Osteocyte (in vitro differentiated cells): ENCODE measurements at places on chromosomes 12 and 14. TPM values are rescaled to one million over a fixed set of nuclear protein-coding genes. Genes with fewer than 3 reads are reported as not detected.

ADAM20 gene
- 0.86 and 1.2 TPM in 2 replicates for total RNA-seq

FGF23 gene
- total RNA-seq: not detected in 2 replicates

- H3K27ac ChIP-seq: no peak overlapping the region
- H3K4me3 ChIP-seq: no peak overlapping the region
- H3K27me3 ChIP-seq: no peaks in the 10 kb centered on the region
- peaks cover 44% of the 10 kb centered on the region for H3K4me1 ChIP-seq
- H3K36me3 ChIP-seq: peaks cover 14% of the 10 kb centered on the region
These were observed 10.8 kb downstream of the C14orf132 start for GRCh38 chr14:96049932-96050331.

KLRC3 gene
- 4.9 and 6.7 TPM in 2 replicates for total RNA-seq

DNA sequence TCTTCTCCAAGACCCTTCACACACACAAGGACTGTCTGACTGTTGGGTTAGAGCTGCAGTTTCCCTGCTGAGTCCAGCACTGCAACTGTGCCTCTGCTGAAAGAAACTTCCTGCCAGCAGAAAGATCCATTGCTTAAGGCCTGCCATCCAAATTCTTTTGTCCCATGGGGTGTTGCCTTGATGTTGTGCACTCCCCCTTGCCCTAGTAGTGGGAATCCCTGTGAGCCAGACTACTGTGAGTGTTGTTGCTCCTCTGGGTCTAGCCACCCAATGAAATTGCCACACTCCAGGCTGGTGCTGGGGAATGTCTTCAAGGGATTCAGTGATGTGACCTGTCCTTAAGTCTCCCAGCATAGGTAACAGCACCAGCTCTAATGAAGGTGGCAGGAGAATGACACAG, 166.6 kb upstream of the PDE3A start:
- no peak overlapping the region for H3K4me3 ChIP-seq
- H3K36me3 ChIP-seq: peaks cover 8% of the 10 kb centered on the region
- H3K4me1 ChIP-seq: peaks cover 8% of the 10 kb centered on the region
- H3K27ac ChIP-seq: no peak overlapping the region

- no peak for DNase-seq
- H3K4me3 ChIP-seq: no peak overlapping the region
- H3K27ac ChIP-seq: no peak overlapping the region
- H3K27me3 ChIP-seq: peaks cover 14% of the 10 kb centered on the region
- H3K36me3 ChIP-seq: no peaks in the 10 kb centered on the region
- no peaks in the 10 kb centered on the region for H3K4me1 ChIP-seq
These were observed 97.0 kb downstream of the TPH2 start for GRCh38 chr12:72035625-72036024.

FLVCR2 gene
- total RNA-seq: 0.94 and 1.2 TPM in 2 replicates

PLEKHD1 gene
- total RNA-seq: 0.08 and 0.10 TPM in 2 replicates
